ENCODE measurements at places on chromosomes 4 and X.

GRCh38 chrX:109974906-109975655, 27.8 kb upstream of the TMEM164 start:
- DNase-seq, result no peak

GRCh38 chrX:47148946-47149345, 3.9 kb downstream of the RBM10 start:
- no peak for DNase-seq

- DNase-seq, result peak; percentile 88
Measured at GRCh38 chrX:45517090-45517973, 316.7 kb upstream of the DIPK2B start.

- DNase-seq, result no peak
Measured at GRCh38 chr4:147778942-147779341, 47.1 kb downstream of the ARHGAP10 start.

Data from RPMI7951 (cell line).